ENCODE measurements at places on chromosomes 6 and 20. TPM values are rescaled to one million over a fixed set of nuclear protein-coding genes. Genes with fewer than 3 reads are reported as not detected.

Gene PRSS16
- 0.23 TPM for polyA plus RNA-seq

Gene AURKA
- 9.4 TPM for polyA plus RNA-seq

Gene IL17A
- not detected for polyA plus RNA-seq

Gene LCA5
- polyA plus RNA-seq, result 6.5 TPM

Gene HLA-DOA
- 0.85 TPM for polyA plus RNA-seq

Data from muscle of arm (tissue), 14 donors.